Upper lobe of left lung (tissue), 6 donors: ENCODE measurements at places on chromosomes 11 and 22. TPM values are rescaled to one million over a fixed set of nuclear protein-coding genes. Genes with fewer than 3 reads are reported as not detected.
A peak's percentile ranks its signal among the peaks of the same experiment; 100 is the strongest.

DNA sequence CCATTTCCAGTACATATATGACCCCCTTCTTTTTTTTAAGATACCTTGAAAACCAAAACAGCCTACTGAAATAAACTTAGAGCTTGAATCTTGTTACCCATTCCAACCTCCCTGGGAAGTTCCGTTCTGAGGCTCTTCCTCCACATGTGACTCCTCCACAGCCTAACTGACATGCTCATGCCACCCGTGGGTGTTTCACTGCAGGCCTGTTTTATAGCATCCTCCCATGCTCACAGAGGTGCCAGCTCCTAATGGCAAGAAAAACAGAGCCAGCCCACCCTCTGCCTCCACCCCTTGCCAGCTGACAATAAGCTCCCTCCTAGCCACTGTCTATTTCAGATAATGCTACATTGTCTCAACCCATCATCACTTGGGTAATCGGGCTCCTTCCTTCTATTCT is 97.6 kb upstream of the E2F8 start:
- no peaks in the 10 kb centered on the region for H3K36me3 ChIP-seq
- H3K27me3 ChIP-seq: no peaks in the 10 kb centered on the region
- H3K4me3 ChIP-seq: no peak overlapping the region
- H3K27ac ChIP-seq: no peak overlapping the region
- H3K4me1 ChIP-seq: no peaks in the 10 kb centered on the region

GRCh38 chr11:122145715-122146274 is 29.8 kb upstream of the BLID start:
- no peak overlapping the region for H3K4me3 ChIP-seq
- H3K36me3 ChIP-seq: no peaks in the 10 kb centered on the region
- no peak overlapping the region for H3K27ac ChIP-seq
- H3K27me3 ChIP-seq: no peaks in the 10 kb centered on the region
- no peak for DNase-seq

DNA sequence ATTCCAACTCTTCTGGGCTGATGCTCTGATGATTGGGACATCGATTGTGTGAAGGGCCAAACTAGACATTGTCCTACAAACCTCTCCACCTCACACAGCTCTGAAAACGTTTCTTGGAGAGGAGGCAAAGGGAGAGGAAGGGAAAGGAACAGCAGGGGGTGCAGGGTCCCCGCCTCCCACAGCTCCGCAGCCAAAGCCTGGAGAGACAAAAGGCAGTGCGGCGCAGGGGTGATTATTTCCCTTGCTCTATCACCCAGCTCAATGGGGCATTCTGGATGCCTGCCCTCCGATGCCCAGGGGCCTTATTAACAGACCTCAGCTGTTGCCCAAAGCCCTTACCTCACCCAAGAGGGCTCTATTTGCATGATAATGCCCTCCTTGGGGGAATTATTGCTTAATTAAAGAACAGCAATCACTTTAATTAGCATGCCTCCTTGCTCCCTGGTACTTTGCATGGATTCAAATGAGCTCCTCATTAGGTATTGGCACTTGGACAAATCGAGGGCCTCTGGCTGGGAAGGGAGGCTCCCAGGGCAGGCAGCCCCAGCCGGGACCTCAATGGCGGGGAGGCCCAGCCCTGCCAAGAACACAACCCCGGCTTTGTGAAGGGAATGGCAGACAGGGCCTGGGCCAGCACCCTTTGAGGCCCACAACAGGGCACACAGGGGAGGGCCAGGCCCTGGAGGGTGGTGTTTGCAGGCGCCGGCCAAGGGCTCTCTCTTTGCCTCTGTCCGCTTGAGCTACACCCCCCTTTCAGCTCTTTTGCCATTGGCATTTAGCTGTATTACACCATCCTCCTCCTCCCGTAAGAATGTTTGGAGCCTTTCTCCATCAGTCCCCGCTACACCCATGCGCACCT is 19.8 kb upstream of the CDON start:
- no peak for DNase-seq
- H3K4me3 ChIP-seq: no peak overlapping the region
- no peaks in the 10 kb centered on the region for H3K36me3 ChIP-seq

DNA sequence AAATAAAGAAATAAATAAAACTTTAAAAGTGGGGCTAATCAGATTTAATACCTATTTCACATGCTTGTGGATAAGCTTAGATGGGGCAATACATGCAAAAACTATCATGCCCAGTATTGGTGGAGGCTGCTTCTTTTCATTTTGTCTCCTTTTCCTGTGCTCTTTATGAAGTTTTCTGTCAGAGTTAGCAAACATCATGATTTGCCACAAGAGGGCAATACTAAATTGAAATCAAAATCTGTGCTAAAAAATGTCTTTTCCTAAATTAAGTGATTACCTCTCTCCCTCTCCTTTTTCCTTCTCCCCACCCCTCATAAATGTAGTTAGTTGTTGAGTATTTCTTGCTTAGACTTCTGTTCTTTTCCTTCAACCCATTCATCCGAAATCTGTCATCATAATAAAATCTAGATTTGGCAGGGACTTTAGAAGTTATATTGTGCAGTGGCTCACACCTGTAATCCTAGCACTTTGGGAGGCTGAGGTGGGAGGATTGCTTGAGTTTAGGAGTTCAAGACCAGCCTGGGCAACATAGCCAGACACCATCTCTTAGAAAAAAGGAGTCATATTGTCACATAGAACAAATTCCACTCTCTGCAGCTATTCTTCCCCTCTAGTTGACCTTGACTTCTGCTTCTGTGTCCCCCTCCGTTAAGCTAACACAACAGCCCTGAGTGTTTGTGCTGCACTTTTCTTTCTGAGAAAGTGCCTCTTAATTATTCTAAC is 4.7 kb upstream of the ARHGAP42 start:
- no peak overlapping the region for H3K4me3 ChIP-seq
- no peak overlapping the region for H3K27ac ChIP-seq
- no peaks in the 10 kb centered on the region for H3K27me3 ChIP-seq

DNA sequence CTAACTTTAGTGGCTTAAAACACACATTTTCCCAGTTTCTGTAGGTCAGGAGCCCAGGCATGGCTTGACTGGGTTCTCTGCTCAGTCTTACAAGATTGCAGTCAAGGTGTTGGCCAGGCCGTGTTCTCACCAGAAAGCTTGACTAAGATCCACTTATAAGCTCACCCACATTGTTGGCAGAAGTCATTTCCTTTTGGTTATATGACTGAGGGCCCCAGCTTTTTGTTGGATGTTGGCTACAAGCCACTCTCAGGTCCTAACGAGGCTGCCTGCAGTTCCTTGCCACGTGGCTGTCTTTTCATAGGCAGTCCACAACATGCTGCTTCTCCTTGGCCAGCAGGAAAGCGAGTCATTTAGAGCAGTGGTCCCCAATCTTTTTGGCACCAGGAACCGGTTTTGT is 79.3 kb upstream of the CRTAM start:
- peaks cover 4% of the 10 kb centered on the region for H3K4me1 ChIP-seq
- no peak for DNase-seq
- H3K27me3 ChIP-seq: no peaks in the 10 kb centered on the region
- no peak overlapping the region for H3K27ac ChIP-seq

GRCh38 chr11:134700101-134700640 is 288.1 kb upstream of the B3GAT1 start:
- H3K4me3 ChIP-seq: no peak overlapping the region
- no peak for DNase-seq
- H3K4me1 ChIP-seq: no peaks in the 10 kb centered on the region
- no peaks in the 10 kb centered on the region for H3K27me3 ChIP-seq

DNA sequence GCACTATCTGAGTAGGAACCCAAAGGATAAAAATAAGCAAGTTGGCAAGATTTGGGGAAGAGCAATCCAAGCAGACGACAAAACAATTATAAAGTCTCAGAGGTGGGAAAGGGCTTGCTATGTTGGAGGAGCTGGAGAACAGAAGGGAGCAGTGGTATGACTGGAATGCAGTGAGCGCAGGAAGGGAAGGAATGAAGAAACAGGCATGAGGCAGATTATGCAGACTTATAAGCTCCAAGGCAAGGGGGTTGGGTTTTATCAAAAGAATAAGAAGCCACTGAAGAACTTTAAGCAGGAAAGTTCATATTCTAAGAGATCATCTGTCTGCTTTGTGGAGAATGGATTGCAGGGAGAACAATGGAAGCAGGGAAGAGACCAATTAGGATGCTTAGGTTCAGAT is 31.7 kb downstream of the PGM2L1 start:
- H3K4me3 ChIP-seq: no peak overlapping the region
- no peaks in the 10 kb centered on the region for H3K36me3 ChIP-seq
- H3K4me1 ChIP-seq: no peaks in the 10 kb centered on the region
- DNase-seq: no peak
- H3K27ac ChIP-seq: no peak overlapping the region

- peaks cover 32% of the 10 kb centered on the region for H3K4me1 ChIP-seq
- no peaks in the 10 kb centered on the region for H3K27me3 ChIP-seq
- H3K4me3 ChIP-seq: peak overlapping the region; percentile 67
- H3K27ac ChIP-seq: peak overlapping the region; percentile 98
- DNase-seq: no peak
Measured at GRCh38 chr11:65506290-65506771, 7.5 kb downstream of the MALAT1 start.

GRCh38 chr11:65817312-65817834 is 16.4 kb upstream of the SNX32 start:
- H3K27me3 ChIP-seq: no peaks in the 10 kb centered on the region
- peak overlapping the region; percentile 68 for H3K4me3 ChIP-seq
- peak overlapping the region; percentile 77 for H3K27ac ChIP-seq
- no peak for DNase-seq
- H3K4me1 ChIP-seq: peaks cover 16% of the 10 kb centered on the region
- no peaks in the 10 kb centered on the region for H3K36me3 ChIP-seq

The RHOD gene
- total RNA-seq: 37.7 TPM

The IRAG1 gene
- total RNA-seq: 2.4 TPM

The PHETA2 gene
- 18.5 TPM for total RNA-seq
